ENCODE measurements at places on chromosomes 3 and 15. TPM values are rescaled to one million over a fixed set of nuclear protein-coding genes. Genes with fewer than 3 reads are reported as not detected.

XCR1 gene
- total RNA-seq, result not detected

FHIT gene
- total RNA-seq, result not detected

DNA sequence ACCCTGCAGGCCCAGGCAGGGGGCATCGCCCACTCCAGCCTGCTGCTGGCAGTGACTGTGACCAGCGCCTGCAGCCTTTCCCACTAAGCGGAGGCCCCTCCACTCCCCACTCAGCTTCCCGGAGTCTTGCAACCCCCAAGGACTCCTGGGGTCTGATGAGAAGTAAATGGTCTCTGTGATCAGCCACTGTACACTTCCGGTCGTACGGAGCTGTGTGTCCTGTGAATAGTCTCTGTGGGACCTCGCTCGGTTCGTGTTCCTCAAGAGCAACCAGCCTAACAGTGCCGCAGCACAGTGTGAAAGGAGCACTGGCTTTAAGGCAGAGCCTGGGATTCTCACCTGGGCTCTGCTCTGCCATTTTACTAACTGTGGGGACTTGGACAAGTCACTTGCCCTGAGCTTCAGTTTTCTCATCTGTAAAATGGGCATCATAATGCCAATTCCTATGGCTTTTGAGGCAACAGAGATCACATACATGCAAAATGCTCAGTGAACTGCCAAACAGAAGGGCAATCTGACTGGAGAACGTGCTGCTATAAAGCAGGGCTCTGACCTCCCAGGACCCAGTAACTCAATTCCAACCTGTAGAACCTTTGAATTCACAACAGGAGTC, 26.7 kb downstream of the TMEM43 start:
- no peak for DNase-seq

GRCh38 chr3:78046566-78046965, 1006.7 kb downstream of the ROBO2 start:
- no peak for DNase-seq

- no peak for DNase-seq
Observed at GRCh38 chr3:5002871-5003247, 23.6 kb downstream of the BHLHE40 start.

GRCh38 chr3:124115279-124115678, 123.4 kb upstream of the ROPN1 start:
- DNase-seq, result no peak

GRCh38 chr15:49901321-49901720, 217.7 kb downstream of the ATP8B4 start:
- no peak for DNase-seq

DNA sequence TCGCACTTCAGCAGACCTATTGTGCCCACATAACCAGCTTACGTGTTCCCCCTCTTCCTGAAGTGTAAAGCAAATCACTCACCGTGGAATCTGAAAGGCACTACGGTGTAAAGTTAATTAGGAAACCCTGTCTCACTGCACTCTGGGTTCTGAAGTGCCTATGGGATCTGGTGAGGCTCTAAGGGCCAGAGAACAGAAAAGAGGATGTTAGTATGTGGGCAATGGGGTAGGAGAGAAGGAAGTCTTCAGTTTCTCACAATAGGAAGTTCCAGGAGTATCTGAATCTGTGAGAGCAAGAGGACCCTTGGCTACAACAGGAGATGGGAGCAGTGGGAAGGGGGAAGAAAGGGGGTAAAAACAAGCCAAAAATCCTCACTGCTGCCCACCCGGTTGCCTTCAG, 71.4 kb downstream of the ITGB5 start:
- DNase-seq, result no peak

GRCh38 chr3:116442331-116443021, 2.8 kb downstream of the LSAMP start:
- DNase-seq, result no peak

- DNase-seq, result peak; percentile 61
Observed at GRCh38 chr3:63934041-63934866, 22.1 kb upstream of the SCAANT1 start.

- DNase-seq, result peak; percentile 77
Observed at GRCh38 chr3:146125951-146126350, 35.0 kb downstream of the PLOD2 start.

- peak; percentile 54 for DNase-seq
Observed at GRCh38 chr3:122458992-122459391, 43.1 kb upstream of the WDR5B start.

GRCh38 chr3:193702967-193703366, 110.0 kb downstream of the OPA1 start:
- DNase-seq, result no peak

RASGRF1 gene
- 1.2 TPM for total RNA-seq

- no peak for DNase-seq
Observed at GRCh38 chr3:69932087-69932486, 67.4 kb upstream of the SAMMSON start.

GRCh38 chr15:57735891-57736290, 29.4 kb downstream of the POLR2M start:
- no peak for DNase-seq

CHRM5 gene
- not detected for total RNA-seq

DNA sequence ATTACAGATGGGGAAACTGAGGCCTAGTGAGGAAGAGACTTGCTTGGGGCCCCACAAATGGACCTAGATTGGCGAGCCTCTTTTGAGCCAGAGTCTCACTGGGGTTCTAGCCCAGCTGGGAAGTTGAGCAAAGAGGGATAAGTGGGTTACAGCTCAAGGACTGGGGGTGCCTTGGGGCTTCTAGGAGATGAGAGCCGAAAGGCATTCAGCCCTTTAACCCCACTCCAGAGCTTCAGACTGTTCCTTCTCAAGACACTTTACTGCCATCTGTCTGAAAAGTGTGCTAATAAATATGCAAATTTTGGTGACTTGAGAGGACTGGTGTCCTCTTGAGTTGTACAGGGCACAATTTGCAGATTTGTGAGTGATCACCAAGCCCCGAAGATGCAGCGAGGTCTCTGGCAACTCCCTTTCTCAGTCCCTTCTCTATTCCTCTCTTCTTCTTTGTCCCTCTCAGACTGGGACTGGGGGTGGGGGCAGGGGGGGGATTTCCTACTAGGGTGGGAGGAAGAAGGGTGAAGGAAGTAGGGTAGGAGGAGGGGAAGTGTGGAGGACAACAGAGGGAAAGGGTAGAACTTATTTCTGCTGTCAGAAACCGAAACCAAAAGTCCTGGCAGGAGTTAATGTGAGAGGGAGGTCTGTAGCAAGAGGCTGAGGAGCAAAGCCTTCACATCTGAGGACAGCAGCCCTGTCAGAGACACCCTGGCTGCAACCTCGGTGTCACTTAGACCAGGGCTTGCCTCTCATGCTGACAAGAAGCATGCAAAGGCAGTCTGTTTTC, 16.2 kb upstream of the ANKDD1A start:
- peak; percentile 48 for DNase-seq

COPB2 gene
- total RNA-seq, result 141 TPM

- DNase-seq, result no peak
Observed at GRCh38 chr3:171155122-171155700, 128.7 kb upstream of the SLC2A2 start.

GRCh38 chr3:13022348-13023234, 50.6 kb downstream of the IQSEC1 start:
- DNase-seq, result peak; percentile 92

DNA sequence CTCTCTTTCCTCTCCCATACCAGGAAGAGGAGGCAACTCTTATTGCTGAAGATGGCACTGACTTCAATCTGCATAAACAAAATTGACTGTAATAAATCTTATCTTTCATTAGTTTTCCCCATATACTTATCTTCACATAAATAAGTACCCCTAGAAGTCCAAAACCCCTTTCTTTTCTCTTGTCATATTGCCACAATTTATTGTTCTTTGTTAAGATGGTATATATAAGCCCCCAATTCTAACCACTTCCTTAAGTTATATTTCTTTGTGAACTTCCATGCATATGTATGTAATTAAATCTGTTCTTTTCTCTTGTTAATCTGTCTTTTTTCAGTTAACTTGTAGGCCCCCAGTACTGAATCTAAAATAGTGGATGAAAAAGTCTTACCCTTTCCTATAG, 68.8 kb downstream of the TNIK start:
- no peak for DNase-seq

DNA sequence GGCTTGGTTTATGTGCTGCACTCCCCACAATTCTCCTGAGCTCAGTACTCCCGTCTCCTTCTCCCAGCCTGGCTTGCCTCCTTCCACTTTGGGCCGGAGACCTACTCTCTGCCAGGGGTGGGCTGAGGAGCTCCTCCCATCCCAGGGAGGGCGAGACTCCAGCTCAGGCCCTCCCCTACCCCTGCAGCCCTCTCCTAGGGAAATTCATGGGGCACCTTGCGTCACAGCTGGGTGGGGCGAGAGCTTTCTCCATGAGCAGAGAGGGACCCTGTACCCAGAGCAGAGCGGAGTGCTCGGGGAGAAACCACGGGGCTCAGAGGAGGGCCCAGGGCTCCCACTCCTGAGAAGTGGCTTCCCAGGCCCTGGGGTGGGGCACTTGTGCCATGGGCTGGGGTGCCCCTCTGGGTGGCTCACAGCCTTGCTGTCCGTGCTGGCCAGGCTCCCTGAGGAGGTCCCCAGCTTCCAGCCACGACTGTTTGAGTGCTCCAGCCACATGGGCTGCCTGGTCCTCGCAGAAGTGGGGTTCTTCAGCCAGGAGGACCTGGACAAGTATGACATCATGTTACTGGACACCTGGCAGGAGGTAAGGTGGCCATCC, 13.3 kb downstream of the VILL start:
- DNase-seq, result no peak

DNA sequence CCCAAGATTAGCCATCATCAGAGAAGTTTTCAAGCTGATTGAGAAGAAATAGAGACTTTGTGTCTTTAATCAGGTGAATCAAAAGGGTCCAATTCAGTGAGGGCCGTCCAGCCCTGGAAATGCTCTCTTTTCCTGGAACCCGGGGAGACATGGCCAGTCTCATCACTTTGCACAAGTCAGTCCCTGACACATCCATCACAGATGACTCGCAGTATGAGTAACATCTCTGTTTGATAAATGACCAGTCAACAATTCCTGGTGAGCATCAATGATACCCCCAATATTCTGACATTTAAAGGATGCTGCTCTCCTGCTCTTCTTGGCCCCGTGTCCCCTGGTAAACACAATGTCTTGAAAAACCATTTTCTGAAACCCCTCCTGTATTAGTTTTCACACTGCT, 26.7 kb downstream of the C3orf20 start:
- DNase-seq, result no peak

NPAP1 gene
- not detected for total RNA-seq

- DNase-seq, result no peak
Observed at GRCh38 chr3:194541483-194541882, 54.7 kb upstream of the ATP13A3 start.

GRCh38 chr3:24264748-24265158, 229.9 kb downstream of the THRB start:
- DNase-seq, result peak; percentile 49

DNA sequence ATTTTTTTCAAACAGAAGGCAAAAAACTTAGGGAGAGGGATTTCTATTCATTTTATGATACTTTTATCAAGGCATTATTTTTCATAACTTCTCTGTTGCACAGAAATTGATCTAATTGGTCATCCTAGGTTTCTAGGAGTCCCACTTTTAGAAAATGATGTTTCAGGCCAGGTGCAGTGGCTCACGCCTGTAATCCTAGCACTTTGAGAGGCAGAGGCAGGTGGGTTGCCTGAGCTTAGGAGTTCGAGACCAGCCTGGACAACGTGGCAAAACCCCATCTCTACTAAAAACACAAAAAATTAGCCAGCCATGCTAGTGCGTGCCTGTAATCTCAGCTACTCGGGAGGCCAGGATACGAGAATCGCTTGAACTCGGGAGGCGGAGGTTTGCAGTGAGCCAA, 2.8 kb downstream of the LACTB start:
- no peak for DNase-seq

SEMA3G gene
- total RNA-seq, result 0.53 TPM

DNA sequence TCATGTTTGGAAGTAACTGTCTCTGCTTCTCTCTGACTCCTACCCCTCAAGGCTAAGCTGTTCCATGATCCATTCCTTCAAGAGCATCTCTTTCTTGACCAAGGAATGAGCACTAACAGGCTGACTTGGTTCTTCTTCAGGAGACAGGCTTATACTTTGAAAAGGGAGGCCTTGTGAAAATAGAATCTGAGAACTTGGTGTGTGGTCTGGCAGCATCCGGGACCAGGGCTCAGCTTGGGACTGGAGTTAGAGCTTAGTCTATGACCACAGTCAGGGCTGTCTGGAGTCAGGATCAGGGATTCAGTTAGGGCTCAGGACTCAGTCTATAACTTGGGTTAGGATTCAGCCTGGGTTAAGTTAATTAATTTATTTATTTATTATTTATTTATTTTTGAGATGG, 44.9 kb upstream of the SLC6A6 start:
- DNase-seq, result no peak

DNA sequence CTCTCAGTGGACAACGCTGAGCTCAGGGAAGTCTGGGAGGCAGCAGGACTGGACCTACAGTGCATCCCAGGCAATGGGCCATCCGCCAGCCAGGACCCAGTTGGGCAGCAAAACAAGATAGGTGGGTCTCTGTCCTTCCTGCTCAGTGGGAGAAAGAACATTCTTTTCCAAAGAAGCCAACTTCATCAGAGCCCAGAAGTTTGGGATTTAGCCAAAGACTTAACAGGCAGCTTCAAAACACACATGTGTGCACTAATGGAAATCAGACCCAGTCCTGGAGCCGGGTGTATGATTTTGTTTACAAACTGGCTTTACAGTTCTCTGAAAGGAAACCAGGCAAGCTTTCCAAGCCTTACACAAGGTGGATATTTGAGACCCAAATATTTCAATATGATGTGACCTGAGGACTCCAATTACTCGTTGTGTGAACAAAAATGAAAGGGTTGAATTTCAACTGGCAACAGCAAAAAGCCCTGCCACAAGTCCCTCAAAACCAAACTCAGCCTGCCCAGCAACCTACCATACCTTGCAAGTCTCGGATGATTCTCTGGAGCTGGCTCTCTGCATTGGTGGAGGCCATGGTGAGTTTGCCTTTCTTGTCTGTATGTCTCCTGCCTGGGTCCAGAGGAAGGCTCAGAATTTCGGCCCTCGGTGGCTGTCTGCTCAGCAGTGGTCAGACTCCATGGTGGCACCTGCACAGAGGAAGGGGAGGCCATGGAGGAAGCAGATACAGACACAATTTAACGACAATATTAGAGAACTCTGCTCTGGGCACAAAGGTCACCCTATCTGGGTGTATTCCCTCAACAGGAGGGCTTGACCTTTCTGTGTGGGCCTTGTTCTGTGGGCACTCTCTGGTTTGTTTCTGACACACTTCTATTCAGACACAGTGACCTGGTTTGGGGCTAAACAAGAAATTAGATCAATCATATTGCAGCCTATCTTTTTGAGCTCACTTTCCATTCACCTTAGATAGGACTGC, 11.0 kb downstream of the FYCO1 start:
- DNase-seq, result no peak

CCDC54 gene
- total RNA-seq, result not detected

GRCh38 chr3:73215281-73215680, 153.8 kb downstream of the EBLN2 start:
- no peak for DNase-seq

GRCh38 chr3:4174791-4175190, 128.4 kb upstream of the SETMAR start:
- no peak for DNase-seq
